ENCODE measurements at places on chromosomes 1 and 21. TPM values are rescaled to one million over a fixed set of nuclear protein-coding genes. Genes with fewer than 3 reads are reported as not detected.

GRCh38 chr1:218926631-218927030 is 247.0 kb upstream of the LYPLAL1 start:
- H3K36me3 ChIP-seq = no peaks in the 10 kb centered on the region
- no peaks in the 10 kb centered on the region for H3K4me1 ChIP-seq
- H3K27me3 ChIP-seq = no peaks in the 10 kb centered on the region
- no peak for DNase-seq
- H3K4me3 ChIP-seq = no peak overlapping the region
- H3K27ac ChIP-seq = no peak overlapping the region

DNA sequence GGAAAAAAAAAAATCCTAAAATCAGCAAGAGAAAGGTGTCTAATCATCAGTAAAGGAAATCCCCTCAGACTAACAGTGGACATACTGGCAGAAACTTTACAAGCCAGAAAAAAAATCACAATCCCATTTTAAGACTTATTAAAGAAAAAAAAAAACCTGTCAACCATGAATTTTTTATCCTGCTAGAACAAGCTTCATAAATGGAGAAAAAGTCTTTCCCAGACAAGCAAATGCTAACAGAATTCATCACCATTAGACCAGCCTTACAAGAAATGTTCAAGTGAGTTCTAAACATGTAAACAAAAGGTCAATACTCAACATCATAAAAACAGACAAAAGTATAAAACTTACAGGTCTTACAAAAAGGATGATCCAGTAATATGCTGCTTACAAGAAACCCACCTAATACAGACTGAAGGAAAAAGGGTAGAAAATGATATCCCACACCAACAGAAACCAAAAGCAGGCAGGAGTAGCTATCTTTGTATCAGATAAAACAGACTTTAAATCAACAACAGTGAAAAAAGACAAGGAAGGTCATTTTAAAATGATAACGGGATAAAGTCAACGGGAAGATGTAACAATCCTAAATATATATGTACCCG is 129.6 kb downstream of the EVI5 start:
- peaks cover 2% of the 10 kb centered on the region for H3K27me3 ChIP-seq
- no peaks in the 10 kb centered on the region for H3K4me1 ChIP-seq
- no peaks in the 10 kb centered on the region for H3K36me3 ChIP-seq
- H3K27ac ChIP-seq = no peak overlapping the region

- H3K4me3 ChIP-seq = no peak overlapping the region
- no peaks in the 10 kb centered on the region for H3K27me3 ChIP-seq
- H3K4me1 ChIP-seq = no peaks in the 10 kb centered on the region
- DNase-seq = no peak
Measured at GRCh38 chr1:98277118-98277517, 356.3 kb upstream of the DPYD start.

- H3K27ac ChIP-seq = peak overlapping the region; percentile 5
- no peak for DNase-seq
- peaks cover 69% of the 10 kb centered on the region for H3K36me3 ChIP-seq
- no peaks in the 10 kb centered on the region for H3K27me3 ChIP-seq
Measured at GRCh38 chr1:25355841-25356395, 17.8 kb downstream of the TMEM50A start.

SEC16B gene
- total RNA-seq = not detected

DNA sequence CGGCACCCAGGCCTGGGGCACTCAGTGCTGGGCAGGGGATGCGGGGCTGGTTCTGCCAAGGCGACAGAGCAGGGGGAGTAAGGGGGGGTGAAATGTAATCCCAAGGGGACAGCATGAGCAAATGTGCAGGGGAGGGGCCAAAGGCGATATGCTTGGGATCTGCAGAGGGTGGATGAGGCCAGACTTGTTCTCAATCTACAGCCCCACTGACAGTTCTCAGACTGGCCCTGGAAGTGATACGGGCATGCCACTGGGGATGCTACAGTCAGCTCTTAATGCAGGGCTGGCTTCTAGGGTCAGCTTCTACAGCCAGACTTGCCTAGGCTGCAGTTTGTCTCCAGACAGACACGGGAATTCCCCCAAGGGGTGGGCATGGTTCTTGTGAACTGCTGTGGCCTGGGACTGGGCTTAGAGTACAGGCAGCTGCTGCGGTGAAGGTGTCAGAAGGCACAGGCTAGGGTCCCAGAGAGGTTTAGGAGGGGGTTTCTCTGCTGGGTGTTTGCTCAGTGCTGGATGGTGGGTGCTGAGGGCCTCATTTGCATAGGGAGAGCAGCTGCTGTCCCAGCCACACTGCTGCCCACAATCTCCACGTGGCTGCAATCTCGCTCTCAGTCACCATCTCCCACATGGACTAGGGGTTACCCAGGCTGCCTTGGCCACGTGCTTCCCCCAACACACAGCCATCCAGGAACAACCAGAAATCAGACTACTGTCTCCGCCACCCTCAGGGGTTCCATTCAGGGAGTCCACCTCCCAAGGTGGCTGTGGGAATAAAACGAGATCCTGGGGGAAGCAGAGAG is 190.1 kb downstream of the HIVEP3 start:
- DNase-seq = peak; percentile 36
- H3K36me3 ChIP-seq = no peaks in the 10 kb centered on the region
- H3K27ac ChIP-seq = no peak overlapping the region
- peaks cover 2% of the 10 kb centered on the region for H3K27me3 ChIP-seq
- H3K4me3 ChIP-seq = no peak overlapping the region

GRCh38 chr1:224377676-224378006 is 21.0 kb downstream of the CNIH4 start:
- H3K36me3 ChIP-seq = no peaks in the 10 kb centered on the region
- DNase-seq = no peak
- H3K4me1 ChIP-seq = peaks cover 81% of the 10 kb centered on the region
- H3K4me3 ChIP-seq = no peak overlapping the region

DNA sequence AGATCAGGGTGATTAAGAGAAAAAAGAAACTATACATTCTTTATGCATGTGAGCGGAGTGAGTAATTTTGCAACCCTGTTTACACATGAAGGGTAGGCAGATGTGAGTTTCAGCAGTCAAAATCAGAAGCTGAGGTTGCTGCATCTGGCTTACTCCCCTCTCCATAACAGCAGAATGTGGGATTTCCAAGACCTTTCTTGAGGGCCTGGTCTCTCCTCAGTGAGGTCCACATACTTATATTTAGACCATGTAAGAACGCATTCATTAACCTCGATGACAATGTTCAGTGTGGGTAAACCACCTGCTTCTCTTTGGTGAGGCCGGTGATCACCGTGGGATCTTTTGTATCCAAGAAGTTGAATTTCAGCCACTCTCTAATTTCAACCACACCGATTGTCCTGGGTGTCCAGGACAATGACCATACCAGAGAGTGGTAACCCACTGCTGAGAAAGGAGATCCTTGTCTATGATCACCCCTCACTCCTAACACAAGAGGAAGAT is 18.7 kb upstream of the RAP1A start:
- peak overlapping the region; percentile 2 for H3K27ac ChIP-seq
- H3K36me3 ChIP-seq = no peaks in the 10 kb centered on the region
- no peak for DNase-seq
- no peaks in the 10 kb centered on the region for H3K27me3 ChIP-seq
- no peak overlapping the region for H3K4me3 ChIP-seq

SLC6A17 gene
- total RNA-seq = not detected

DNA sequence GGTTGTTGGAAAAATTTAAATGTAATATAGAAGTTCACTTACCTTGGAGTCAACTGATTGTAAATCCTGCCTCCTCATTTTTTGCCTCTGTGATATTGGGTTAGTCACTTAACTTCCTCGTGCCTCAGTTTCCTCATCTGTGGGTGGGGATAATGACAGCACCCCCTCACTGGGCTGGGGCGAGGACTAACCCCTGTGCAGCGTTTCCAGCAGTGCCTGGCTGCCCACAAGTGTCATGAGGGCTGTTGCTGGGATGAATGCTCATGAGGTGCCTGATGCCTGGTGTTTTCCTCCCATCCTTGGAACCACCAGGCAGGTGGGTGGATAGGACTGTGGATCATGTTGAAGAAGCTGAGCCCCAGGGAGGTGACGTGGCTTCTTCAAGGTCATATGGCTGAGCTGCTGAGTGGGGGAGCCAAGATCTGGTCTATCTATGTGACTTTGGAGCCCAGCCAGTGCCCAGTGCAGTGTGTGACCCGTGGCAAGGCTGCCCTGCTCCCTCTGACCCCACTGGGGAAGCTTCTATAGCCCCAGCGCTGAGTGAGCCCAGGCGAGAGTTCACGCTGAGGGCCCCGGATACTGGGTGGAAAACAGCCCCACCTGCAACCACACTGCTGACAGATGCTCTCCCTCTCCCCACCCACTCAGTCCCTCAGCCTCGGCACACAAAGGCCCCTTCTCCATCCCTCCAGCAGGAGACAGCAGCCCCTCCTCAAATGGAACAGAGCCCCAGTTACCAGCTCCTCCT is 446.0 kb downstream of the PTPRU start:
- no peaks in the 10 kb centered on the region for H3K36me3 ChIP-seq
- H3K4me3 ChIP-seq = no peak overlapping the region
- no peak for DNase-seq

- H3K36me3 ChIP-seq = no peaks in the 10 kb centered on the region
- no peak overlapping the region for H3K27ac ChIP-seq
- H3K4me3 ChIP-seq = no peak overlapping the region
- H3K27me3 ChIP-seq = no peaks in the 10 kb centered on the region
Measured at GRCh38 chr1:189805735-189806134, 671.9 kb downstream of the BRINP3 start.

TSPAN2 gene
- total RNA-seq = 2.1 TPM

DNA sequence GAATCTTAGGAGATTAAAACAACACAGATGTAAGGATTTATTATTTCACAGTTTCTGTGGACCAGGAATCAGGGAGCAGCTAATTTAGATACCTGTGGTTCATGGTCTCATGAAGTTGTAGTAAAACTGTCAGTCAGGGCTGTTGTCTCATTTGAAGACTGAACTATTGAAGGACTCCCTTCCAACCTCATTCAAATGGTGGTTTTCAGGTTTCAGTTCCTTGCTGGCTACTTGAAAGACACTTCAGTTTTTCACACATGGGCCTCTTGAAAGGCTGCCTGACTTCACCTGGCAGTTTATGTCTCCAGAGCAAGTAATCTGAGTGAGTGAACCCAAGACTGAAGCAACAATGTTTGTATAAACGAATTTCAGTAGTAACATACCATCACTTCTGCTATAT is 915.9 kb downstream of the PLA2G4A start:
- no peaks in the 10 kb centered on the region for H3K36me3 ChIP-seq
- H3K27ac ChIP-seq = no peak overlapping the region
- no peak for DNase-seq
- no peaks in the 10 kb centered on the region for H3K27me3 ChIP-seq
- no peak overlapping the region for H3K4me3 ChIP-seq
- no peaks in the 10 kb centered on the region for H3K4me1 ChIP-seq

PYHIN1 gene
- 49.2 TPM for total RNA-seq

CCDC185 gene
- total RNA-seq = not detected

ADAMTSL4 gene
- 0.30 TPM for total RNA-seq

- no peaks in the 10 kb centered on the region for H3K36me3 ChIP-seq
- DNase-seq = no peak
- H3K27ac ChIP-seq = no peak overlapping the region
- no peak overlapping the region for H3K4me3 ChIP-seq
Measured at GRCh38 chr1:223849352-223850254, 3.9 kb upstream of the TP53BP2 start.

DNA sequence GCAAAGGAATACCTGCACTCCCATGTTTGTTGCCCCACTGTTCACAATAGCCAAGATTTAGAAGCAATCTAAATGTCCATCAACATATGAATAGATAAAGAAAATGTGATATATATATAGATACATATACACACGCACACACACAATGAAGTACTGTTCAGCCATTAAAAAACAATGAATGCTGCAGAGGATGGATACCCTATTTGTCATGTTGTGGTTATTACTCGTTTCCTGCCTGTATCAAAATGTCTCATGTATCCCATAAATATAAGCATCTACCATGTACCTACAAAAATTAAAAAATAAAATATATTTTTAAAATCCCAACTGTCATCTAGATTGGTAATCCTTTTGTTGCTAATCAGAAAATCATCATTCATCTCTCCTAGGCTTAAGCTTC is 634.8 kb upstream of the ADGRL2 start:
- H3K4me1 ChIP-seq = no peaks in the 10 kb centered on the region
- H3K36me3 ChIP-seq = no peaks in the 10 kb centered on the region
- H3K4me3 ChIP-seq = no peak overlapping the region

GRCh38 chr1:215529111-215529510 is 38.0 kb upstream of the KCTD3 start:
- DNase-seq = no peak
- no peaks in the 10 kb centered on the region for H3K36me3 ChIP-seq
- no peak overlapping the region for H3K27ac ChIP-seq
- no peaks in the 10 kb centered on the region for H3K4me1 ChIP-seq

LCE1E gene
- total RNA-seq = not detected

DNA sequence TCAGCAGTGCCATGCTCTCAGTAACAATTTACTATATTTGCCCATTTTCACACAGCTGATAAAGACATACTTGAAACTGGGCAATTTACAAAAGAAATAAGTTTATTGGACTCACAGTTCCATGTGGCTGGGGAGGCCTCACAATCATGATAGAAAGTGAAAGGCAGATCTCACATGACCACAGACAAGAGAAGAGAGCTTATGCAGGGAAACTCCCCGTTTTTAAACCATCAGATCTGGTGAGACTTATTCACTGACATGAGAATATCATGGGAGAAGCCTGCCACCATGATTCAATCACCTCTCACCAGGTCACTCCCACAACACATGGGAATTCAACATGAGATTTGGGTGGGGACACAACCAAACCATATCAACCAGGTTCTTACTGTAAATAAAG is 112.1 kb upstream of the C1orf87 start:
- no peak for DNase-seq
- H3K4me3 ChIP-seq = no peak overlapping the region
- no peaks in the 10 kb centered on the region for H3K27me3 ChIP-seq
- H3K36me3 ChIP-seq = no peaks in the 10 kb centered on the region

TSPEAR gene
- total RNA-seq = not detected

GRCh38 chr1:180150982-180151381 is 3.7 kb upstream of the QSOX1 start:
- H3K36me3 ChIP-seq = no peaks in the 10 kb centered on the region
- H3K4me3 ChIP-seq = no peak overlapping the region
- peaks cover 16% of the 10 kb centered on the region for H3K4me1 ChIP-seq
- no peak for DNase-seq

GAS5 gene
- 638 TPM for total RNA-seq

PTPRC gene
- 946 TPM for total RNA-seq

RNU1-1 gene
- 3,593 TPM for total RNA-seq

KRTAP7-1 gene
- not detected for total RNA-seq

- H3K27me3 ChIP-seq = peaks cover 13% of the 10 kb centered on the region
- no peaks in the 10 kb centered on the region for H3K4me1 ChIP-seq
- H3K36me3 ChIP-seq = no peaks in the 10 kb centered on the region
- no peak overlapping the region for H3K4me3 ChIP-seq
- no peak overlapping the region for H3K27ac ChIP-seq
Measured at GRCh38 chr1:225748529-225748928, 29.1 kb upstream of the SRP9 start.
